ENCODE measurements at places on chromosomes 11 and 22. TPM values are rescaled to one million over a fixed set of nuclear protein-coding genes. Genes with fewer than 3 reads are reported as not detected.

MPPED2 gene
- not detected for total RNA-seq

C22orf15 gene
- total RNA-seq, result not detected

ASPHD2 gene
- total RNA-seq, result 1.4 TPM

ROM1 gene
- 3.4 TPM for total RNA-seq

ST14 gene
- total RNA-seq, result not detected

CNTF gene
- total RNA-seq, result 3.9 TPM

TRIM48 gene
- total RNA-seq, result not detected

GRIK4 gene
- total RNA-seq, result not detected
